ENCODE measurements at places on chromosomes 2 and 18. TPM values are rescaled to one million over a fixed set of nuclear protein-coding genes. Genes with fewer than 3 reads are reported as not detected.

- no peak for DNase-seq
Observed at GRCh38 chr2:40844353-40845277, 392.7 kb upstream of the SLC8A1 start.

GRCh38 chr18:22499421-22499820 lies 81.7 kb upstream of the CTAGE1 start:
- no peak for DNase-seq

- DNase-seq = no peak
Observed at GRCh38 chr18:10562773-10563160, 36.9 kb downstream of the NAPG start.

GRCh38 chr2:72211777-72212485 lies 64.3 kb upstream of the CYP26B1 start:
- no peak for DNase-seq

DNA sequence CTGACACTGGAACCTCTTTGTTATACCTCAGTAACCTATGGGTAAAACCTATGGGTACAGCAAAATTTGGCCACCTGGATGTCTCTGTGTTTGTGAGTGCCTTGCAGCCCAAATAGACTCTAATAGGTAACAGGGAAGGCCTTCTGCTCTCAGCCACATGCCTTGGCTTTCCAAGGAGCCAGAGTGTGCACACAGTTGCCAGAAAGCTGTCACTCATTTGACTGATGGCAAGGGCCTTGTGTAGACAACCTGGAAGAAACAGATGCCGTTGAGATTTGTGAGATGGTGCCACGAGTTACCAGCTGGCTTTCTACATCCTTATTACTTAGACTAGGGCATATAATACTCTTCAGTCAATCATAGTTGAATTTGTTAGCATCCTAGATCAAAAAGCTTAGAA lies 90.1 kb upstream of the RAB12 start:
- DNase-seq = no peak

DNA sequence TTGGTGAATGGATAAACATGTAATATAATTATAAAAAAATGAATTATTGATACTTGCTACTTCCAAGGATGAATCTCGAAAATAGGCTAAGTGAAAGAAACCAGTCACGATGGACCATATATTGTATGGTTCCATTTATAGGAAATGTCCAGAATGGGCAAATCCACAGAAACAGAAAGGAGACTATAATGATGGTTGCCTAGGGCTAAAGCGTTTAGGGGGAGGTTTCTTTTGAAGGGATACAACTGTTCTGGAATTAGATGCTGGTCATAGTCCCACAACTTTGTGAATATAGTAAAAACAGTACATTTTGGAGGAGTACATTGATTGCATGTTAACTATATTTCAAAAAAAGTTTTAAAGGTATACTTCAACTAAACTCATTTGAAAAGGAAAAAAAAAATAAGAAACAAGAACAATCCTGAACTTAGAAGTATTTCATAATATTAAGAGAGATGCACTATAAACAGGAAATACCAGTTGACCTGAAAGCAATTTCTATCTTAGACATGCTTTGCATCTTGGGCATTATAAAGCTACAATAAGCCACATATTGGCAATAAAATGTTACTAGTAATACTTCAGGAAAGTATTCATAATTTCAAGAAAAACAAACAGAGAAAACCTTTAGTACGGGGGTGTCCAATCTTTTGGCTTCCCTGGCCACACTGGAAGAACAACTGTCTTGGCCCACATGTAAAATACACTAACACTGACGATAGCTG lies 130.0 kb downstream of the C2orf74 start:
- no peak for DNase-seq

DNA sequence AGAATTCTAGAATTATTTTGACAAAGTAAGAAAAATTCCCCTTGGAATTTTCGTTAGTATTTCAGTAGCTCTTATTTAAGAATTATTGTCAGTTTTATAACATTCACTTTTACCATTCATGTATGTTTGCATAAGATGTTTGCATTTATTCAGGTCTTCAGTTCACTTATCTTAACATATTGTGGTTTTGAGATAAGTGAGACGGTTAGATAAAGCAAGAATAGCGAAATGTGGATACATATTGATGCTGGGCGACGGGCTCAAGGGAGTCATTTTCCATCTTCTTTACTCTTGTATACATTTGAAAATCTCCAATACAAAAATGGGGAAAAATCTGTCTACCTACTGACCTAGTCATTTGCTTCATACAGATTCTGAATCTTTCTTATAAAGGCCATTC lies 156.7 kb upstream of the HDAC4 start:
- no peak for DNase-seq

The LIMS2 gene
- 20.3 TPM for polyA plus RNA-seq

The GATA6 gene
- 11.8 TPM for polyA plus RNA-seq
